ENCODE measurements at places on chromosomes 2 and 18. TPM values are rescaled to one million over a fixed set of nuclear protein-coding genes. Genes with fewer than 3 reads are reported as not detected.

DNA sequence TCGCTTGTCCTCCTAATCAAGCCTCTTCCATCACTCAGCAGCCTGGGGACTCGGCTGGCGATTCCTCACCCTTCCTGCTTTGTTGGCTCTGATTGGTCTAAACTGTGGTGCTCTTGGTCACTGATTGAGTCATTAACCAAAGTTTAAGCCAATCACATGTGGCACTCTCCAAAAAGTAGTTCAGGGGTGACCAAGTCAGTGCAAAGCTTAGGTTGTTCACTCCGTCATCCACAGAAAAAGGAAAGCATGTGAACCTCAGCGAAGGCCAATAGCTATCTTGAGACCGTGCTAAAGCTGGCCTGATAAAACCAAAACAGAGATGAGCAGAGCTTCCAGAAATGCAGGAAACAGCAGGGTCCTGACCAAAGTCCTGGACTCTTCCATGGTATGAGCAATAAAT is 4.9 kb downstream of the ALPK2 start:
- H3K27me3 ChIP-seq, result no peaks in the 10 kb centered on the region
- DNase-seq, result no peak
- H3K4me1 ChIP-seq, result peaks cover 9% of the 10 kb centered on the region
- no peaks in the 10 kb centered on the region for H3K36me3 ChIP-seq
- no peak overlapping the region for H3K4me3 ChIP-seq

DYSF gene
- total RNA-seq, result 2.4 TPM

GRCh38 chr2:101291973-101292372 is 16.5 kb downstream of the RNF149 start:
- H3K36me3 ChIP-seq, result no peaks in the 10 kb centered on the region
- no peaks in the 10 kb centered on the region for H3K27me3 ChIP-seq
- DNase-seq, result no peak

- no peaks in the 10 kb centered on the region for H3K36me3 ChIP-seq
- no peak overlapping the region for H3K4me3 ChIP-seq
- no peak for DNase-seq
- H3K27me3 ChIP-seq, result peaks cover 5% of the 10 kb centered on the region
- peaks cover 24% of the 10 kb centered on the region for H3K4me1 ChIP-seq
Measured at GRCh38 chr2:128401680-128402079, 83.0 kb upstream of the HS6ST1 start.

GRCh38 chr2:172211512-172211911 is 108.8 kb upstream of the DLX2 start:
- no peak for DNase-seq
- H3K4me1 ChIP-seq, result peaks cover 39% of the 10 kb centered on the region

DNA sequence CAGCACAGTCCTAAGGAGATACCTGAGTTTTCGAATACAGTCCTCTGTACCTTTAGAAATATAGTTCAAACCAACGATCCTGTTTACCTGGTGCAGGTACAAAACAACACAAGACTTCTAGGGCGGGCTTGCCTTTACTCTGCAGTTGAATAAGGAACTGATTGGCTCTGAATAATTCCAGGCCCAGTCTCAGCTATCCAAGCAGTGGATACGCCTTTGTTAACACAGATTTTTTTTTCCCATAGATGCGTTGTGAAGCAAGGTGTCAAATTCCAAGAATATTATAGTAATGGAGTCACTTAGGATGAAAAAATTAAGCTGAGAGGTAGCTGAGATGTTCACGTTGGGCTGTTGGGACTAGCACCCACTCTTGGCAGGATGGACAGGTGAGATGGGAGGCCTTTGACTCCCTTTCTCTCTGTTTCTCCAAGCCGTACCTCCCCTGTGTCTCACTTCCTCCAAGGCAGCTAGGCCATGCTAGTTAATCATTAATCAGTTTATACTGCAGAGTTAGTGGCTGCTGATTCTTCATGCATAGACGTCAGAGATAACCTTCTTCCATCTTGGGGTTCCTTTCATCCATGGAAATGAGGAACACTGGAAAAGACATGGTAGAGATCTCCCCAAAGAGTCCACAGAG is 380.8 kb upstream of the ACVR2A start:
- H3K27me3 ChIP-seq, result peaks cover 6% of the 10 kb centered on the region
- H3K27ac ChIP-seq, result no peak overlapping the region

GRCh38 chr2:138922973-138923563 is 142.9 kb upstream of the NXPH2 start:
- peaks cover 15% of the 10 kb centered on the region for H3K4me1 ChIP-seq
- no peak for DNase-seq
- H3K4me3 ChIP-seq, result no peak overlapping the region
- no peaks in the 10 kb centered on the region for H3K27me3 ChIP-seq

DNA sequence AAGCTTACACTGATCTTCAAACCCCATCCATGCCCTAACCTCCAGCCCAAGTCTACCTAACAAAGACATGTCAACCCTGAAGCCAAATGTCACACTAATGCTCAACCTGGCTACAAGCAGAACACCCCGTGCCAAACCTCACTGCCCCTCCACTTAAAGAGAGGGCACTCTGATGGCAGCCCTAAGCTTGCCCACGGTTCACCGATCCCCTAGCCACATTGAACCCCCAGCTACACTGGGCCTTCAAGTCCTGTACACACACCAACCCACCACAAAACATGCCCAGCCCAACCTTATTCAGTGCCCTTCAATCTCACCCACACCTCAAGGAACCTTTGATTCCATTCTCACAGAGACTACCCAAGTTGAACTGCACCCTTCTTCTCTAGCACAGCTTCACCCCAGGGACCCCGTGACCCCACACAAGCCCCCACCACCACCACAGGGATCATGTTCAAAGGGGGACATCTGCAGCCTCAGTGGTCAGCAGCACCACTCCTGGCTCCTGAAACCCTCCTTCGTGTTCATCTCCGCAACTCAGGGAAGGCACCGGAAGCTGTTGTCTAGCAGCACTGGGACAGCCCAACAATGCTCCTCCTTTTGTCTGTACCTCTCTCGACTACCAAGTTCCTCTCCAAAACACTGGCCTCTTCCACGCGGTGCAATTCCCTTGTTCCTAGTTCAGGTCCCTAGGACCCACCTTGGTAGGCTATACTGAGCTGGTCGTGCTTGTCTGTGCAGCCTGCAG is 218.8 kb downstream of the CYP26B1 start:
- peaks cover 5% of the 10 kb centered on the region for H3K4me1 ChIP-seq
- DNase-seq, result peak; percentile 0
- H3K27ac ChIP-seq, result no peak overlapping the region
- no peaks in the 10 kb centered on the region for H3K27me3 ChIP-seq

DNA sequence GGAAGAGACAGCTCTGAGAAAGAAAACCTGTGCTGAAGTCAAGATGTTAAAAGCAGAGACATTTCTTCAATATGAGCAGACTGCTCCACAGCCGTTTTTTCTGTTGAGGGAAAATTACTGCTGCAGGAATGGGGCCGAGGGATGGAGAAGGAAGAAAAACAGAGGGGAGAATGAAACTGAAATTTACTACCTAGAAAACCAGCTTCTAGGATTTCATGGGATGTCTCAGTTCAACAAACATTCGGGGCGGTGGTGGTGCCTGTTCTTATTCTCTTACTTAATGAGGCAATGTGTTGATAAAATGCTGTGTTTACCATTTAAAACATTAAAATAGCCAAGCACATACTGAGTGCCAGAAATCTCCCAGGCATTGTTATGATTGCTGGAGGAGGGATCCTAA is 557.1 kb upstream of the MEX3C start:
- no peaks in the 10 kb centered on the region for H3K27me3 ChIP-seq
- no peak overlapping the region for H3K27ac ChIP-seq
- H3K4me3 ChIP-seq, result no peak overlapping the region

DNA sequence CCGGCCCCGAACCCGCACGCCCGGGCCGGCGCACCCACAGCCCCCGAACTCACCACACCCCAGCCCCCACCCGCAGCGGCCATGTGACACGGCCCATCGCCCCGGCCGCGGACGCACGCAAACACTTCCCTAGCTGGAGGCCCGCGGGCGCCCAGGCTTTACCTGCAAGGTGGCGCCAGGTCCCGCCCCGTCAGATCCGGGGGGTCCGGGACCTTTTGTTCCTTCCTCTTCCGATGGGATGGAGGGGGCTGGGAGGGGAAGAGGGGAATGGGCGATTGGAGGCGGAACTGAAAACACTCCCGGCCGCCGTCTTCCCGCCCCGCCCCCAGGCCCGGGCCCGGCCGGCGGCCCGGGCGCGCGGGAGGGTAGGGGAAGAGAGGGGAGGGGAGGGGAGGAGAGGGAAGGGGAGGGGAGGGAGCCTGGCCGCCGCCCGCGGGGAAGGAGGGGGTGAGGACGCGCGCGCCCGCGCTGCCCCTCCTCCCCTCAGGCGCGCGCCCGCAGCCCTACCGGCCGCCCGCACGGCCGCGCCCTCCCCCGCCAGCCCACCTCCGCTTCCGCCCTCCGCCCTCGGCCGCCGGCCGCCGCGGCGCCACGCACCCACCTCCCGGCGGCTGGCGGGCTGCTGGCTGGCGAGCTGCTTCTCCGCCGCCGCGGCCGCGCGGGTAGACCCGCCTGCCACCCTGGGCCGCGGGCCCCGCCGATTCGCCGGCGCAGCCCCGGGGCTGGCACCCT is at the start of gene SMAD2:
SMAD2 (minus strand) TSS at position 461 of the 732 bp plus-strand sequence. CDS start 33,903 bp downstream, outside the sequence.
- peaks cover 55% of the 10 kb centered on the region for H3K4me1 ChIP-seq
- H3K27me3 ChIP-seq, result peaks cover 6% of the 10 kb centered on the region
- peak; percentile 61 for DNase-seq
- peak within 1 kb of the TSS; percentile 95 for H3K4me3 ChIP-seq
- no peaks in the 10 kb centered on the region for H3K36me3 ChIP-seq
- peak within 1 kb of the TSS; percentile 68 for H3K27ac ChIP-seq

- H3K27me3 ChIP-seq, result no peaks in the 10 kb centered on the region
- DNase-seq, result no peak
- no peaks in the 10 kb centered on the region for H3K36me3 ChIP-seq
- no peak overlapping the region for H3K4me3 ChIP-seq
- peaks cover 47% of the 10 kb centered on the region for H3K4me1 ChIP-seq
Measured at GRCh38 chr2:196990092-196990491, 63.6 kb upstream of the PGAP1 start.

DNA sequence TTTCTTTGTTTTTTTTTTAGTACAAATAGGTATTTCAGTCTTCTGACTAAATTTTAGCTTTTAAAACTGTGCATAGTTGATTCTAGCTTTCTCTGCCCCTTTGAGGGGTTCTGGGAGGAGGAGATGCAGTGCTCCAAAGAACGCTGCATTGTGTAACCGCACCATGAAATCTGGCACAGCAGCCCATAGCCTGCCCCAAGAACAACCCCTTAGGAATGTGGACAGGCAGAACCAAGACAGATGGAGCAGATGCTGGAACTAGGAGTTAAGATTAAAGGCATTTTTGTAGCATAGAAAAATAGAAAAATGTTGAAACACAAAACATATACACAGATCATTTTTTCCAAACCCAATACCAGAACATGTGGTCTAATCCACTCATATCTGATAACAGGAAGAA is 187.5 kb downstream of the SCG2 start:
- no peak overlapping the region for H3K4me3 ChIP-seq
- H3K36me3 ChIP-seq, result no peaks in the 10 kb centered on the region
- H3K4me1 ChIP-seq, result peaks cover 9% of the 10 kb centered on the region

GRCh38 chr2:18046558-18047212 is 168.2 kb downstream of the KCNS3 start:
- no peaks in the 10 kb centered on the region for H3K4me1 ChIP-seq
- DNase-seq, result no peak
- peak overlapping the region; percentile 52 for H3K27ac ChIP-seq

ANKRD53 gene
- 1.2 TPM for total RNA-seq

DNA sequence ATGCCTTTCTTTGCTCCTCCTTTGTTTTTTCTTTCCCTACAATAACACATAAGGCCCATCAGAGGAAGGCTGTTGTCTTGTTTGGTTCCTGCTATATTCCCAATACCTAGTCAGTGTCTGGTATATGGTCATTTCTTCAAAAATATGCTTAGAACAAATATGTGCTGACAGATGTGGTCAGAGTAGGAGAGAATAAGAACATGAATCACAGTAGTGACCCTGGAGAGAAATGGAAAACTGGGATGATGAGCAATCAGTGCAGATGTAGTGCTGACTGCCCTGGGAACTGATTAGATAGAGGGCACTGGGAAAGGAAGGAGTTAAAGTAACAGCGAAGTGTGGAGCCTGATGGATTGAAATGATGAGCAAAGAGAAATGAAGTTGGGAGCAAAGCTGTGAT is 189.4 kb upstream of the LHCGR start:
- H3K4me3 ChIP-seq, result no peak overlapping the region
- H3K27ac ChIP-seq, result no peak overlapping the region
- no peak for DNase-seq

TTC32 gene
- total RNA-seq, result 13.1 TPM

- no peaks in the 10 kb centered on the region for H3K4me1 ChIP-seq
- peaks cover 55% of the 10 kb centered on the region for H3K27me3 ChIP-seq
- no peak for DNase-seq
- H3K4me3 ChIP-seq, result no peak overlapping the region
Measured at GRCh38 chr2:241051578-241052487, 50.3 kb downstream of the MTERF4 start.

GRCh38 chr2:201777043-201777442 is 3.7 kb downstream of the ALS2 start:
- peak overlapping the region; percentile 7 for H3K4me3 ChIP-seq
- H3K27me3 ChIP-seq, result no peaks in the 10 kb centered on the region
- no peak for DNase-seq
- H3K27ac ChIP-seq, result no peak overlapping the region
- peaks cover 28% of the 10 kb centered on the region for H3K4me1 ChIP-seq
- H3K36me3 ChIP-seq, result no peaks in the 10 kb centered on the region

GRCh38 chr2:148375214-148375613 is 269.3 kb upstream of the EPC2 start:
- no peaks in the 10 kb centered on the region for H3K27me3 ChIP-seq
- peaks cover 12% of the 10 kb centered on the region for H3K36me3 ChIP-seq
- DNase-seq, result no peak
- no peaks in the 10 kb centered on the region for H3K4me1 ChIP-seq

Data from neural crest cell (in vitro differentiated cells).